Stimulated activated CD8-positive, alpha-beta memory T cell treated with anti-CD3 and anti-CD28 coated beads, Interleukin-15, amount 100 ng/mL, for 1 hour (primary cell): ENCODE measurements at places on chromosomes 13 and 19.

GRCh38 chr19:30738047-30738446 lies 365.9 kb downstream of the ZNF536 start:
- DNase-seq, result no peak

DNA sequence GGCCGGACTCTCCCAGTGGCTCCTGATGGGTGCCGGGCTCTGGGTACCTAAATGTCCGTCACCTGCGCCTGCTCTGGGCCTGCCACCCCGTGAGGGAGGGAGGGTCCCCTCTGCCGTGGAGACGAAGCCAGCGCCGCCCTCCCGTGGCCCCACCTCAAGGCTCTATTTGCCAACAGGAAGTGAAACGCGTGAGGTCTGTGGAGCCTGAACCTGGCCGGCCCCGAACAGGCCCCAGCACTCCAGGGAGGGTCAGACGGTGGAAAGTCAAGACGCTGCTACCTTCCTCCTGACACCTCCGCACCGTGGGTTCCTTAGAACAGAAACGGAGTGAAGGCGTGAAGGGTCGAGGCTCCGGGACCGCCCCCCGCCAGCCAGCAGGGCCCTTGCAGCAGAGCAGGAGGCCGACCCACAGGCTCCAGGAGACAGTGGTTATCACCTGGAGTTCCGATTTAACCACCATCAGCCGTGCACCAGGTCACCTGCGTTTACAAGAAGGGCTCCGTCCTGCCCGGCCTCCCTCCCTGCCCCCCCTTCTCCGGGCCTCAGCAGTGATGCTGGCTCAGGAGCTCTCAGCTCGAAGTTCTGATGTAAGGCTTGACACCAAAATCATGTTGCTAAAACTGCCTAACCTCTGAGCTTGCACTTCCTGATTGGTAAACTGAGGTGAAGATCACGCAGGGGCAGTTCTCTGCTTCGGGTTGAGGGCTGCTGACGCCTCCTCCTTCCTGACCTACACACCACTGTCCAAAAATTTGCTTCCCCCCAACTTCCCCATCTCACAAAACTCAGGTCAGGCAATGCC lies 50.9 kb upstream of the C13orf46 start:
- no peak for DNase-seq

GRCh38 chr19:49458567-49458903 lies 5.5 kb downstream of the ALDH16A1 start:
- no peak for DNase-seq

DNA sequence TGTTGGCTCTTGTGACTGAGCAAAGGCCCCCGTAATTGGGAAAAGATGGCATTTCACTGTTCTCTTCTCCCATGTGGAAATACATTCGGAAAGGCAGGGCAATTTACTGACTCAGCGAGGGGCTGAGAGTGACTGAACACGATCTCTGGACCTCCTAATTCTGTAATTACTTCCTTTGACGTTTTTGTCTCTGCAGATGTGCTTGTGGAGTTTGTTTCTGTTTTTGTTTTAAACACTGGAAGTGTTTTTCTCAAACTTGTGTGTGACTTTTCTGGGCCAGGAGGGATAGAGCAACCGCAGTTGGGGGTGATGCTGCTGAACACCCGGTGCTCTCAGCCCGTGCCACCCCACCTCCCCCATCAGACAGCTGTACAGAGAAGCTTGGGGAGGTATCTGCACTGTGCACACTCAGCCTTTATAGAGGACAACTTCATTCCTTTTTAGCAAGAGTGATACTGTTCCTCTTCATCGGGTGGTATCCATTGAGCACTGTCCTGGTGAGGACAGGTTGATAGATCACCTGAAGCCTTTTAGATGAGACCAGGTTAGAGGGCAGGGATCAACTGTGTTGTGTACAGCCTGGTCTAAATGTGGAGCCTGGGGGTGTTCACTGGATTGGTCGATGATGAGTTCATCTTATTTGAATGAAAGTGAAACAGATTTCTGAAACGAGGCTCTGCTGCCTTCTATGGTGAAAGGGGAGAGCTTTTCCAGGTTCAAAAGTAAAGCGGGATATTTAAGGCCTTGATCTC lies 117.4 kb downstream of the ESD start:
- DNase-seq, result no peak

DNA sequence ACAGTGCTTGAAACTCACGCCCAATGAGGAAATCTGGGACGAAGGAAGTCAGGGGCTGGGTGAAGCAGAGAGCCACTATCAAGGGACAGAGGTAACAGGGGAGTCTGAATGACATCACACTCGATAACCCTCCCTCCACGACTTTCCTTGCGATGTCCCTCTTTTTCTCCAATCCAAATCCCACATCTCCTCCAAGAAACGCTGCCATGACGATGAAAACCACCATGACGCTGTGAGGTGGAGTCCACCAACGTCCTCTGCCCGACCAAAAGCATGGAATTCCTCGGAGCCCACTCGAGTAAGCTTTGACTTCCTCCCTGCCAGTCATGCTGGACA lies 967 bp downstream of the REXO1 start:
- DNase-seq, result no peak

GRCh38 chr13:77555246-77555645 lies 19.7 kb downstream of the SCEL start:
- DNase-seq, result no peak

DNA sequence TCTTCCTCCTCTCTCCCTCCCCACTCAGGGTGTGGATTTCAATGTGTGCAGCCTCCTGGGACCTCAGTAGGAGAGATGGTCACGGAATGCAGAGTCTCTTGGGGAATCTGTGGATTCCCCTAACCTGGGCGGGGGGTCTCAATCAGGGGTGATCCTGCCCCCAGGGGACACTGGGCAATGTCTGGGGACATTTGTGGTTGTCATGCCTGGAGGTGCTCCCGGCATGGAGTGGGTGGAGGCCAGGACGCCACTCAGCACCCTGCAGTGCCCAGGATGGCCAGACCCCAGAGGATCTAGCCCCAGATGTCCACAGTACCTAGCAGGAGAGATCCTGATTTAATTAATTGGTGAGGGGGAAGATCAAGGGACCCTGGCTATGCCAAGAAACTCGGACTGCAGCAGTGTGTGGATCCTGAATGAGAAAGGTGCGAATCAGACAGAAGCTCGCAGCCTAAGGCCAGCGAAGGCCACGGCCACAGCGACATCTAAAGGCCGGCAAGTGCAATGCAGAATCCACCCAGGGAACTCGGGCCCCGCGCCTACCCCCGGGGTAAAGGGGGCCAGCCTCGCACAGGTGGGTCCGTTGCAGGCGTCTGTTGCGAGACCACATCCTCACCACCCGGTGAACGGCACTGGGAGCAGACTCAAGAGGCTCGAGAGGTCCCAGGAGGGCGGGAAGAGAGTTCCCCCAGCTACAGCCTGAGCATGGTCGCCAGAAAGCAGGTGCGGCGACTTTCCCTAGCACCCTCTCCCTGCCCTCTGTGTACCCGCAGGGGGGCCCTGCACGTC lies 88.8 kb downstream of the GNG7 start:
- no peak for DNase-seq

DNA sequence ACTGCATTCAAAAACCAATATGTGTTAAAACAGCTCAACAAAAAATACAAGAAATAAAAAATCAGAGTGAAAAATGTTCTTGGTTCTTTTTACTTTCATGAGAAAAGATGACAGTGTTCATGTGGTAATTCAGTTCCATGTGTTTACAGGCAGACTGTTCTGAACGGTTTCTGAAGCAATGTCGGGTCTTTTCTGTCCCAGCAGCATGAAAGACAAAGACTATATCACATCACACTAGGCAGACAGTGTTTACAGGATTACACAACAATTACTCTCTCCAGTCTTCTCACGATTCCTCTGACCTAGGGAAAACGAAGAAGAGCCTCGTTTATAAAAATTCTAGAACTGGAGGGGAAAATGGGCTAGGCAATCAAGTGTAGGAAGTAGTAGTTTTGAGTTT lies 83.4 kb downstream of the UBL3 start:
- no peak for DNase-seq

GRCh38 chr13:94479616-94480015 lies at the start of gene DCT:
Gene DCT (minus strand): TSS chr13:94479682. CDS start chr13:94479255, 427 bp downstream.
- no peak for DNase-seq

DNA sequence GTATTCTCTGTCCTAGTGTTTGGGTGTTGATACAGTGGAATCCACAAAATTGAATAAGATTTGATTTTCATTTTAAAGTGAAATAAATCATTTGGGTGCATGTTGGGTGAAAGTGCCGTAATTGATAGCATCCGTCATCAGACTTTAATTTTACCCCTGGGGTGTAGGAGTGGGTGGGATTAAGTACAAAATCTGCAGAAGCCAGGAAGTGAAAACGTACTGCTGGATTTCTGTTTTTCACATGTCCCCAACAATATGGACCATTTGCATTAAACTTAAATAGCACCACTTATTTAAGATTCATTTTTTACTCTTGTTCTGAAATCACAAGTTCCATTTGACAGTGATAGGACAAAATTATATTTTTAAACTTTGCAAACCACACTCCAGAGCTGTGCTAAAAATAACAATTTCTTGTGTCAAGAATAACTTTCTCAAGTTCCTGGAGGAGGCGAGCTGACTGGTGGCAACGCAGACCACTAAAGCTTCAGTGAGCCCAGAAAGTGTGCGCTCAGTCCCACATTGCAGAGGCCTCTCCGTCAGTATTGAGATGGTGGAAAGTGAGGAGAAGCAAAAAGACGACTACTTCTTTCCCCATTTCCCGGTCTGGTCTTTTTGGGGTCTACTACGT lies 71.3 kb downstream of the ARHGEF7 start:
- no peak for DNase-seq

GRCh38 chr13:46834657-46835056 lies 37.7 kb upstream of the ESD start:
- no peak for DNase-seq

GRCh38 chr19:49506575-49507105 lies 5.8 kb upstream of the FCGRT start:
- DNase-seq, result peak; percentile 64

DNA sequence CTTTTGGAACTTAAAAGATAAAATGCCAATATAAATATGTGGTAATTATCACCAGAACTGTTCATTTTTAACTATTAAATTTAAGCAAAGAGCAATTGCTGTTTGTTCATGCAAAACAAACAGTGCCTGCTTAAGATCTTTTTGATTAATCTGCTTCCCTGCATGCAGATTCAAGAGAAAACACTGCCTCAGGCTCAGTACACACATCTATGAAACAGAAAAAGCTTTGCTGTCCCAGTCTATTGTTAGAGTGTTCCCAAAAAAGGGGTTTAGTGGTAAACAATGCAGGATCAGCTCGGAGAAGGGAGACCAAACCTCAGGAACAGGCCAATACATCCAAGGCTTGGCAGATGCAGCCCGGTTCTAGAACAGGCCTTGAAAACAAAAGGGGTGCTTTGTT lies 49.3 kb upstream of the TDRD3 start:
- DNase-seq, result no peak

DNA sequence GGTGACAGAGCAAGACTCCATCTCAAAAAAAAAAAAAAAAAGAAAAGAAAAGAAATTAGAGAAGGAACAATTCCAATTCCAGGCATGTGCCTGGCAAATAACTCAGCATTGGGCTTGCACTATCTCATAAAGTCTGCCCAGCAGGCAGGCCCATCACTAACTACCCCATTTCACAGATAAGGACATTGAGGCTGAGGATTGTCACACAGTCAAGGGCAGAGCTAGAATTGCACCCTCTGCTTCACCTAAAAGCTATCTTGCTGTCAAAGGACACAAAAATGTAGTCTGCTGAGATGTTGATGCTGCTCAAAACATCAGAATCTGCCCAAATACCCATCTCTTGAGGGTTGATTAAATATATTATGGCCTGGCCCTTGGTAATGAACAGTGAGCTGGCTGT lies 20.7 kb upstream of the COLGALT1 start:
- DNase-seq, result no peak

- DNase-seq, result no peak
These were observed 836.2 kb downstream of the DACH1 start for GRCh38 chr13:71030784-71031183.

DNA sequence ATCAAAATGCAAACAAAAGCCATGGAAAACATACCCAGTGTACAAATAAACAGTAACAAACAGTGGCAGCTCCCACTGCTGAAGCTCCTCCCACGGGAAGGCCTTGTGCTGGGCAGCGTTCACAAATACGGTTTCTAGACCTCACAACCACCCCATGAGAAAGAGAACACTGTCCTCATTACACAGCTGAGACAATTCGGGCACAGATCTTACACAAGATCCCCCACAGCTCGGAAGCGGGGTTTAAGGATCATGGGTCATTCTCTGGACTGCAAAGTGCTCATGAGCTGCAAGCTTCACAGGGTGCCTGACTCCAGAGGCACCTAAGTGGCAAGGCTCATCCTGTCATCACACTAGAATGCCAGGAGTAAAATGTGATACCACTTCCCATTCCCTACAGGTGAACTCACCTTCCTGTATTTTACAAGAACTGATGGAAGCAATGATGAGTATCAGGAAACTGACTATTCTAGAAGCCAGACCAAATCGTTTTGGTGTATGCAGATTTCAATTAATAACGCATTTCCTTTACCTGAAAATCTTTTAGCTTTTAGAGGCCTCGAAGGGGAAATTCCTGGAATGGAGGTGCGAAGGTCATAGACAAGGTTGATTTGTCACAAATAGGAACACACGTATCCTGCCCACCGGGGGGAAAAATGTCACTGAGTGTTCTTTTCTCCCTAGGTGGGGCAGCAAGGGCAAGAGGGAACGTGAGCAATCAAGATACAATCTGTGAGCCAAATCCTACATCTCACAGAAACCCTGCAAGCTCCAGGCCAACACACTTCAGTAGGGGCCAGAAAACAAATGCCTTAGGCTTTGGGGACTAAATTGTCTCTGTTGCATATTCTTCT lies 41.2 kb downstream of the STK24 start:
- no peak for DNase-seq

GRCh38 chr19:54062643-54063042 lies 1.1 kb downstream of the VSTM1 start:
- DNase-seq, result no peak

DNA sequence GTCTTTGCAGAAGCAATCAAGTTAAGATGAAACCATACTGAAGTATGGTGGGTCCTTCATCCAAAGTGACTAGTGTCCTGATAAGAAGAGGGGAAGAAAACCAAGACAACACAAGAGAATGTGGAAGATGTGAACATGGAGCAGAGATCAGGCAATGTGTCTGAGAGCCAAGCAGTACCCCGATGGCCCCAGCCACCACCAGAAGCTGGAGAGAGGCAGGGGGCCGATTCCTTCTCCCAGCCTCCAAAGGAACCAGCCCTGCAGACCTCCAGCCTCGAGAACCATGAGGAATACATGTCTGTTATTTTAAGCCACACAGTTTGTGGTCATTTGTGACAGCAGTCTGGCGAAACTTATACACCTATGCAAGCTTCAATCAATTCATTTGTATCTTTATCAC lies 93.2 kb downstream of the IRS2 start:
- DNase-seq, result no peak

GRCh38 chr13:102617697-102618350 lies 21.0 kb downstream of the TPP2 start:
- no peak for DNase-seq

- no peak for DNase-seq
These were observed 1.6 kb downstream of the MEX3D start for GRCh38 chr19:1566392-1567115.
